ENCODE measurements at places on chromosomes 3 and 15.

- no peak for DNase-seq
Observed at GRCh38 chr3:160921020-160921635, 165.1 kb downstream of the PPM1L start.

DNA sequence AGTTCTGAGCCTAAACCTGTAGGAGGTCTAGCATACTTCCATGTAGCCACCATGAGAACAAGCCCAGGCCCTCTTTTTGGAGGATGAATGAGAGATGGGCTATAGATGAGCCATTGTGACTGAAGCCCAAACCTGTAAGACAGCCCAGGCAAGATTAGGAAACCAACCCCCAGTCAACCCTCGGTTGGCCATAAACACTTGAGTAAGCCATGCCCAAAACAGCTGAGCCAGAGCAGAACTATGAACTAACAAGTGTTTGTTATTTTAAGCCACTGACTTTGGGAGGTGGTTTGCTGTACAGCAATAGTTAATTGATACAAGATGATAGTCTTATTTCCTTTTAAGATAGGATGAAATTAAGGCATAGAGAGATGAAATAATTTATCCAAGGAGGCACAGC lies 12.4 kb upstream of the CPNE4 start:
- no peak for DNase-seq

DNA sequence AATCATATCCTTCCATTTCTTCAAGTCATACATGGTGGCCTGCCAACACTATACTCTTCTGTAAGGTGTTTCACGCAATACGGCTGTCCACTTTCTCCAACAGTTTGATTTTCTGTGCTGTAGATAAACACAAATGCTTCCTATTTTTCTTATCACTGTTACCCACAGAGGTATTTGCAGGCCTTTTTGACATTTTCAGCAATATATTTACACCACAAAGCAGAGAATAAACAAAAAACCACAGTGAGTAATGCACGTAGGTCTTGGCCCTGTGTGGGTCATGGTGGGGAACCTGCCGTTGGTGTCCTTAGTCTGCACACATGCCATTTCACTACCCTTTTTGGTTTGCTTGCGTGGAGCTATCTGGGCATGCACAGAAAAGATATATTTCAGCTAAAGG lies 59.5 kb downstream of the LRRC28 start:
- no peak for DNase-seq

DNA sequence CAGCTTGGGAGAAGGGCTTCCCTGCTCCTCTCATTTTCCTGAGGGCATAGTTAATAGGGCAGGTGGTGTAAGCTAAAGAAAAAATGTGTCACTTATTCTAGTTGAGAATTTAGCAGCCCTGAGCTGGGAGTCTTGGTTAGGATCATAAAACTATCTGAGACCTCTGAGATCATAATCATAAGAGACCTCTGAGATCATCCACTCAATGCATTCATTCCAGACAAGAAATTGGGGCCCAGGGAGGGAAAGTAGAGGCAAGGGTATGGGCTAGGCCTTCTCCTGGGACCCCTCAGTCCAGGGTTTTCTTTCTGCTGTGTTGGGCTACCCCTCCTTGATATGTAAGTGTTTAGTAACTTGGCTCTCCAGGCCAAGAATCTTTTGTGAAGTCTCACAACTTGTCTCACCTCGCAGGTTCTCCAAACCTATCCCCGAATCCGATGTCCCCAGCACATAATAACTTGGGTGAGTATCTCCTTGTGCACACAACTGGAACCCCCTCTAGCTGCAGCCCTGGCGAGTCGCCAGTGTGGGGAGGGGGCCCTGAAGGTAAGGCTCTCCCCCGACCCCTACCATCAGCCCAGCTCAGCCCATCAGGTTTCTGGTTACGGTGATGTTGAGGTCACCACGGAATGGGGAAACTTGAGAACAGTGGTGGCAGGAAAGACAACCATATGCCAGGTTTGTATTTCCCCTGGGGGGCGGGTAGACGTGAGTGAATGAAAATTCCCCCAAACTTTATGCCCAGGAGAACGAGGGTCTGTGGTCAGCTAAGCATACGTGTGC lies 84.1 kb downstream of the AAGAB start:
- DNase-seq, result no peak

DNA sequence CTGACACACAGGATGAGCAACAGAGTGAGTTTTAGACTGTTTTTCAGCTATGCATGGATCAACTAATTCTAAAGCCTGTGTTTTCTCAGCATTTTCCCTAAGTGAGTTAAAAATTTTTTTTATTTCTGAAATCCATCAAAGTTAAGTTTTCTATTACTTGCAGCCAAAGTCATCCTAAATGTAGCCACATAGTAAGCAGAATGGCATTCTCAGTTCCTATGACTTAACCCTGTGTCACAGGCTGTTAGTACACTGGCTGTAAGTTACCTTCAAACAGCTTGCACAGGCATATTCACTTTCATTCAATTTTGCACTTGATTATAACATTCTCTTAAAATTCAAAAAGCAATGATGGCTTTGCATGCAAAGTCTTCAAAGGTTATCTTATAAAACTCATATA lies 368.2 kb downstream of the OCA2 start:
- no peak for DNase-seq

DNA sequence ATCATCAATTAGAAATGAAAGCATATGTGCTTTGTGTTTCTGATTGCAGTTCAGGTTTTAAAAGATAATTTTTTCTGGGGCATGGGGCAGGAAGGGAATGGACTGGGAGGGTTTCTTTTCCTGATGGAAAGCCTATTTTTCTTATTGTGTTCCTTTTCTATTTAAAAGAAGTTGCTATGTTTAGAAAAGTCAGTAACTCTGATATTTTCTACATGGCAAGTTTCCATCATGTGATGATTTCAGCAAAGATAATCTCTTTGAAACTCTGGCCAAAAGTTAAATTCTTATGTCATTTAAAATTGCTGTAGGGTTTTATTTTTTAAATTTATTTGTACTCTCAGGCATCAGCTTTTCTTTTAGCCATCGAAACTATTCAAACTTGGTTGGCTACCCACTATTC lies 601.2 kb downstream of the FOXP1 start:
- no peak for DNase-seq

DNA sequence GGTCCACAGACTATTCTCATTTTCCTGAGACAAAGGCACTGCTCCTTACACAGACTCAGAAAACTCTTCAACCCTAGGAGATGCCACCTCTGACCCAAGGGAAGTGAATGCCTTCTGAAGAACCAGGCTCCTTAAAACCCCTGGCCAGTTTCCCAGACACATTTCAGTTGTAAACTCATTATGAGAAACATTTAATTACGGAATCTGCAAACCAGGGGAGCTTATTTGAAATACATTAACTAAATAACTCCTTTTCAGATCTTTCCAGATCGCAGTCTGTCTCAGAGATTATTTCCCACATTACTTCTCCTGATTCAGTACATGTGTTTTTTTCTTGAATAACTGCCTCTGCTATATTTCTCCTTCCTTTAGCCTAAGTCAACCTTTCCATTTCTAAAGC lies 17.6 kb downstream of the MYO5A start:
- DNase-seq, result no peak

DNA sequence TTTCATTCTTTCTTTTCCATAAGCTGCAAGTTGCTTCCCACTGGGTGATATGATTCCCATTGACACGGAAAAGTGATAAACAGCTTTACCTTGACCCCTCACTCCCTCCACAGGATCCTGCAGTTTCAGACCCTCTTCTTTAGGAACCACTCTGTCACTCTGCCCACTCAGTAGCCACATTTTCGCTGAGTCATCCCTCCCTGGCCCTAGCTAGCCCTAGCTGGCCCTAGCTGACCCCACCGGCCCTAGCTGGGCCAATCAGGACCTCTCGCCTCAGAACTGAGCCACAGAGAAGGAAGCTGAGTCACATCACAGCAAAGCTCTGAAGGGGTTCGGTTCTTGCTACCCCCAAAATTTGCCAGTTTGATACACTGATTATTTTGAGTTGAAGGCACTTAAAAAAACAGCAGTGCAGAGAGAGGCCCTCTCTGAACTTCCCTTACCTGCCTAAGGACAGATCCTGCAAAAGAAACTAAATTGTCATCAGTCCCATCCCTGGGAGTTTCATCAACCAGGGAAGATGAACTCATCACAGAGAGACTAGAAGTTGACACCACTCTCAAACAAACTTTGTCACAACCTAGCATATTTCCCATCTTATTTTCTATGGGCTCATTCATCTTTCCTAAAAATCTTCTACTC lies 233.5 kb upstream of the PROK2 start:
- no peak for DNase-seq

DNA sequence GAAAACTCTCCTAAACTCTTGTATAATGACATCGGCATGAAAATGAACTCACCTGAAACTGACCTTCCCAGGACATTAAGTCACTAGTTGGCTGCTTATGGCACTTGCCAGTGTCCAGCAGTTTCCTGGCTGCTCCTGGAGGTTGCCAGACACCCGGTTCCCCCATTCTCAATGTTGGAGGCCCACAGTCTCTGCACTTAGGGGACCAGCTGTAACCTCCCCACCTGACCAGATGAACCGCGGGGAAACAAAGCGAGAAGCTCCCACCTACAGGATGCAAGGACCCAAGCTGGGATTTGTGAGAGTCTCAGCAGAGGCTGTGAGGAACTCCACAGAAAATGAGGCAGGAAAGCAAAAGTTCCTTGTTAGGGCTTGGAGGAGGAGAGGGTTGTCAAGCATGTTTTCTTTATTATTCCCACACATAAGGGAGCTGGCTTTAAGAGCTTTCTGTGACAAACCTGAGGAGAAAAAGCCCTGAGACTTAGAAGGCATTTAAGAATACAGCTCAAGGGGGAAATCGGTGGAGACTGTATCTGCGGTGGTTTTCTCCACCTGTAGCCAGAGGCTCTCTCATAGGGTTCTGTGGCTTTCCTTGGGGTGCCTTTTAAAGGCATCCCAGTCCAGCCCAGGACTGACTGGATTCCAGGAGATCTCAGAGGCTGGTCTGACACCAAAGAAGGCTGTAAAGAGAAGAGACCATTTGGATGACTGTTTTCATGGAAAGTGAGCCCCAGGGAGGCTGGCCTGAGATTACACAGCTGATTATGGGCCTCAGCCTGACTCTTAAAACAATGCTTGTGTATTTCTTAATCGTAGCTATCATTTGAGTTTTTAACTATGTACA lies 4.6 kb downstream of the TPM1 start:
- DNase-seq, result no peak

GRCh38 chr3:194200422-194201081 lies 64.6 kb downstream of the HES1 start:
- DNase-seq, result no peak

- DNase-seq, result no peak
Observed at GRCh38 chr3:61451841-61452240, 109.5 kb upstream of the PTPRG start.

GRCh38 chr3:50632450-50632849 lies 15.5 kb downstream of the MAPKAPK3 start:
- DNase-seq, result no peak

- DNase-seq, result no peak
Observed at GRCh38 chr3:33900809-33901505, 102.5 kb downstream of the PDCD6IP start.

- no peak for DNase-seq
Observed at GRCh38 chr15:66894363-66894762, 171.0 kb upstream of the SMAD3 start.

- no peak for DNase-seq
Observed at GRCh38 chr15:80480909-80481308, 76.7 kb downstream of the ARNT2 start.

DNA sequence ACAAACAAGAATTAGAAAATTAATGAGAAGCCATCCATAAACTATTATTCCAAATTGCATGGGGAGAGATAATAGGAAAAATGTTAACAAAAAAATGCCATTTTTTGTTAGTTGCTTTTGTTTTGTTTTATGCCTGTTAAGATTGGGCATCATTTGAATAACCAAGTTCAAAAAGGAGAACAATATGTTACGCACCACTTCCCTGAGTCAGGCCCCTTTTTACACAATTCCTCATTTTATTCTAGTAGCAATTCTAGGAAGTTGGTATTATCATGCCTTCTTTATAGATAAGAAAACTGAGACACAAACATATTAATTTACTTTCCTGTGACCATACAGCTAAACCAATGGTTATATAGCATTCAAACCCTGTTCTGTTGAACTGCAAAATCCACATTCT lies 736.9 kb upstream of the CCDC54 start:
- no peak for DNase-seq

DNA sequence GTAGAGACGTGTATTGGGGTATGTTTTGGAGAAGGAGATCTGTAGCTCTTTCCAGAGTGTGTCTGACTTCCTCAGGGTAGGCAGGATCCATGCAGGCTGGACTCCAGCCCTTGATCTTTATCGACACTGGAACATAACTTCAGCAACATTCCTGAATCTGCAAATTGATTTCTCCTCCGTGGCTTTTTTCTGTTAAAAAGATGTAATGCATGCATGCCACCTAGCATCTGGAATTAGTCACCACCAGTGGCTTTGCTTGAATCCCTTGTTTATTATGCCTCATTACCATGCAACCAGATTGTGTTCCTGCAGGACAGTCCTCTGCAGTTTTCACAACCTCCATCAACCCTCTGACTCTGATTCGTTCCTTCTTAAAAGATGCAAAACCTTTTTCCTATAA lies 86.1 kb downstream of the CCNL1 start:
- no peak for DNase-seq

GRCh38 chr3:160773722-160774121 lies 17.7 kb downstream of the PPM1L start:
- no peak for DNase-seq

All from central memory CD4-positive, alpha-beta T cell (primary cell).